ENCODE measurements at places on chromosomes 5 and 9. TPM values are rescaled to one million over a fixed set of nuclear protein-coding genes. Genes with fewer than 3 reads are reported as not detected.

Gene ZNF454
- total RNA-seq: not detected

Gene CDK5RAP2
- 69.3 TPM for total RNA-seq

Gene HMCN2
- not detected for total RNA-seq

Gene ARHGEF28
- not detected for total RNA-seq

Gene SLC36A2
- not detected for total RNA-seq

Gene CCDC107
- total RNA-seq: 21.8 TPM

Gene KIAA0825
- total RNA-seq: 0.54 TPM

Gene PCDHB3
- total RNA-seq: not detected

Gene NFIL3
- total RNA-seq: 127 TPM

Gene HTR1A
- total RNA-seq: not detected

Gene STPG3
- 0.99 TPM for total RNA-seq

Gene ZNF367
- total RNA-seq: 22.1 TPM

Gene TMEM171
- not detected for total RNA-seq

Gene DIRAS2
- not detected for total RNA-seq

Gene SV2C
- total RNA-seq: not detected

Gene ALDOB
- not detected for total RNA-seq

Gene SLC6A7
- total RNA-seq: not detected

Gene ZNF483
- total RNA-seq: 1.8 TPM

Gene PPP2R2B
- 0.12 TPM for total RNA-seq

Gene TMEM267
- total RNA-seq: 20.0 TPM

Gene DDX4
- 0.19 TPM for total RNA-seq

Gene PRUNE2
- total RNA-seq: 0.50 TPM

Gene LCN15
- total RNA-seq: not detected

Gene TXNDC8
- not detected for total RNA-seq

Gene NXNL2
- not detected for total RNA-seq

Gene BASP1
- total RNA-seq: 0.33 TPM

Gene CCDC192
- total RNA-seq: not detected

Gene CNTFR
- not detected for total RNA-seq

Gene PLAC8L1
- total RNA-seq: 0.57 TPM

Gene VAV2
- total RNA-seq: 6.3 TPM

Gene CORO2A
- 0.92 TPM for total RNA-seq

Gene RASGRF2
- total RNA-seq: 21.1 TPM

Gene CKMT2
- not detected for total RNA-seq

Gene MOCS2
- total RNA-seq: 18.4 TPM

Gene ZNG1C
- total RNA-seq: 36.2 TPM

Gene PCDH12
- total RNA-seq: 2.2 TPM

Gene EIF4E1B
- not detected for total RNA-seq

Gene SHISAL2B
- total RNA-seq: not detected

Gene AHRR
- 25.8 TPM for total RNA-seq

Gene ZDHHC21
- 11.6 TPM for total RNA-seq

Gene SMIM23
- total RNA-seq: not detected

Gene ETF1
- 205 TPM for total RNA-seq

Gene SHB
- total RNA-seq: 1.6 TPM

Gene NR5A1
- total RNA-seq: not detected

Gene CBY3
- total RNA-seq: 0.63 TPM

Data from activated CD4-positive, alpha-beta T cell treated with anti-CD3 and anti-CD28 coated beads, Interleukin-2, amount 10 ng/mL, durations not matched to agents 24 days and 14 days (primary cell).